ENCODE measurements at places on chromosomes 3 and 15. TPM values are rescaled to one million over a fixed set of nuclear protein-coding genes. Genes with fewer than 3 reads are reported as not detected.

DNA sequence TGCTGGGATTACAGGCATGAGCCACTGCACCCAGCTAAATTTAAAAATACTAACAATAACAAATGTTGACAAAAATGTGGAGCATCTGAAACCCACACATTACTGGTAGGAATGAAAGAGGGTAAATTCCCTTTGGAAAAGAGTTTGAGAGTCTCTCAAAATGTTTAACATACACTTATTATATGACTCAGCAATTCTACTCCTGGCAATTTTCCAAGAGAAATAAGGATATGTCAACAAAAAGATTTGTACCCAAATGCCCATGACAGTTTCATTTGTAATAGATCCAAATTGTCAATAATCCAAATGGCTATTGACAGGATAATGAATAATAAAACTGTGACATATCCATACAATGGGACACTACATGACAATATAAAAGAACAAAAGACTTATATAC lies 9.0 kb downstream of the HCLS1 start:
- no peak for DNase-seq

GRCh38 chr3:129015388-129016105 lies 14.4 kb downstream of the EFCC1 start:
- DNase-seq: no peak

Gene ZMYND10
- not detected for total RNA-seq

DNA sequence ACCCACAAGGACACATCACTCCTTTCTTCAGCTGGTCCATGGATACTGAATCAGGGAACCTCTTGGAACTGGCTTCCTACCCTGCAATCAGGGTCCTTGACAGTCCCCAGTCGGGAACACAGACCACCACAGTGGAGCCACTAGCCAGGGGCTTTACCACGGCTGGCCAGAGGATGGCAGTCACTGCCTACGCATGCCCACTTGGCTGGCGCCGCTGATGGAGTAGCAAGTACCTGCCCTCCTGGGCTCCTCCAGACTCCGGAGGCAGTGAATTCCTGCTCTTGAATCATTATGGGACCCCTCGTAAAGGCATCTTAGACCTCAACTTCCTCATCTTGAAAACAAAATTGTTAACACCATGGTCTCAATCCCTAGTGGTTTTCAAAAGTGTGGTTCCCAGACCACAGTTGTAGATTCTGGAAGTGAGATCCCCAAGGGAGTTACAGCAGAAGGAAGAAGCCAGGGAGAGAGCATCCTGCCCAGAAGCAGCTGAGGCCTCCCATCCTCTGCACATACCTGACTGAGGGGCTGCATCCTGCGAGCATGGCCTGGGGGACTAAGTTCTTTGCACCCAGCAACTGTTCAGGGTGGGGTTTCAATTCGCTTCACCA lies 9.1 kb upstream of the SKIC8 start:
- peak; percentile 38 for DNase-seq

- DNase-seq: no peak
Measured at GRCh38 chr3:194306109-194306686, 44.9 kb downstream of the CPN2 start.

Gene SLC15A2
- total RNA-seq: 0.29 TPM

DNA sequence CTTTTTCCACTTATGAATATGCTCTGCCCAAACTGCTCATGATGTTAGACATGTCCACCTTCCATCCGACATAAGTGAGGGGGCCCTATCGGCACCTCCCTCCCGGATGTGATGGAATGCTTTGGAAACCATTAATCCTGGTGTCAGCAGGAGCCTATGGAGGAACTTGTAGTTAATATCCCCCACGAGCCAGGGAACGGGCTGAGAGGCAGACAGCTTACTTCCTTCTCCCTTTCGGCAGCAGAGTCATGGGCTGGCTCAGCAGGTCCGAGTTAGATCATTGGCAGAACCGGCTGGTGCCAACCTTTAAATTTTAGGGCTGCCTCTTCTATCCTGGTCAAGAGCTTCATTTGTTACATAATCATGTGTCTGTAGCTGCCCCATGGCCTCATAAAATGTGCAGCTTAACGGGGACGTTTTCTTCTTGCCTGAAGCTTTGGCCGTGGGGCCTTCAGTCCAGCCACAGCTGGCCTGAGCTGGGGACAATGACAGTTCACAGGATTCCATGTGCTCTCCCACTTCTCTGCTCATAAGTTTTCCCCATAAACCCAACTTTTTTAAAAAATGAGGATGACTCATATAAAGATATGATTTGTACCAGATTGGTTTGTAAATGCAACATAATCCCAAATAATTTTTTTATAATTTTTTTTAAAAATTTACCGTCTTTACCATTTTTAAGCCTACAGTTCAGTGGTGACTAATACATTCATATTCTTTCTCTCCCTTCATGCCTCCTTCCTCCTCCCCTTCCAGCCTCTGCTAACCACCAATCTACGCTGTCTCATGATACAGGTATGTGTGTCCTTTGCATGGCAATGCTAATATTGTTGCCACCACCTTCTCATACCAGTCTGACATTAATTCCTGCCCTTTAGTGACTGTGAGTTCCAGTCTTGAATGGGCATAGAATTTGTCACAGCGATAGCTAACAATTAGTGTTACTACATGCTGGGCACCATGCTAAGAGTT lies 62.2 kb upstream of the RGMA start:
- DNase-seq: no peak

- DNase-seq: peak; percentile 12
Measured at GRCh38 chr15:74988007-74988800, 7.2 kb upstream of the SCAMP5 start.

DNA sequence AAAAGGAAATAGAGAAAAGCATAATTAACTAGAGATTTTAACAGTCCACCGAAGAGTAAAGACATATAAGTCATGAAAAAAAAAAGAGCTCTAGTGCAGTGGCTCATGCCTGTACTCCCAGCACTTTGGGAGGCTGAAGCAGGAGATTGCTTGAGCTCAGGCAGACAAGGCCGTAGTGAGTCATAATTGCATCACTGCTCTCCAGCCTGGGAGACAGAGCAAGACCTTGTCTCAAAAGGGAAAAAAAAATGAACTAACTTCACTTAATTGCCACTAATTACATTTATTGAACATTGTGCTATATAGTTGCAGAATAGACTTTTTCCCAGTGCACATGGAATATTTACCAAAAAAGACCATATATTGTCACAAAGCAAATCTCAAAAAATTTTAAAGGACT lies 221.8 kb downstream of the CBLB start:
- DNase-seq: peak; percentile 85

DNA sequence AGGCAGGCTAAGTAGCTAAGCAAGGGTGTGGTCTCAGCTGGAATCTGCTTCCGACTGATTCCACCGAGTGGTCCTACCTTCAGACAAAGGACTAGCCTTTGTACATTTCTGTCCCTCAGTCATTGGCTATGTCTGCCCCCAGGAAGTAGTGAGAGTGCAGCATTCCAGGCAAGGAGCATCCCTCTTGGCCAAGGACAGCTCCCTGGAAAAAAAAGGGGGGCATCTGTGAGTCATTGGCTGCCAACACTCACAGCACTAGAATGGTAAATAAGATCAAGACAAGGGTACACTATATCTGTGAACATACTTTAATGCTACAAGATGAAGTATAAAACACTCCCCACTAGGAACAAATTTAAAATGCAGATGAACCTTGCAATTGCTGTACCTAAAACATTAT lies 66.8 kb downstream of the STAC start:
- DNase-seq: no peak

DNA sequence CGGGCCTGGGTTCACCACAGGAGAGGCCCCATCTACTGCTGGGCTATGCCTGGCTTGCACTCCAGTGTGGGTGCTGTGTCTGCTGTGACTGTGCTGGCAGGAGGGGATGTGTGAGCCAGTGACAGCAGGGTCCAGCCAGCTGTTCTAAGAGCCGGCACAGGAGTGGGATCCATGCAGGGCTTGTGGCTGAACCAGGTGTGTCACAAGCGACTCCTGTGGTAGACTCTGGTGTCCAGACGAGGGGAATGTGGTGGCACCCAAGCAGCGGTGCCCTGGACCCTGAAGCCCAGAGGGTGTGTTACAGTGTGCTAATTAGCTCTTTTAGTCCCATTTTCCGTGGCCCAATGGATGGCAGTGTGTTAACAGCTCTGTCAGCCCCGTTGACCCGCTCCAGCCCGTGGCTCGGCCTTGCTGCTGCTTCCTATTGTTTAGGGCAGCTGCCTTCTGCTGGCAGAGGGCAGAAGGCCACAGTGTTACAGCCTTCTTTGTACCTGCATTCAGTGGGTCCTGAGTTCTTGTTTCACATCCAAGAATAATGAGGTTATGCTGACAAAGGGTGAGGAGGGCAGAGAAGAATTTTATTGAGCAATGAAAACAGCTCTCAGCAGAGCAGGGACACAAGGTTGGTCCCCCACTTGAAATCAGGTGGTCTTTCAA lies 78.5 kb upstream of the RNU6-1 start:
- DNase-seq: no peak

- no peak for DNase-seq
Measured at GRCh38 chr15:69209661-69210060, 49.2 kb downstream of the GLCE start.

- no peak for DNase-seq
Measured at GRCh38 chr3:15755181-15755580, 42.6 kb downstream of the ANKRD28 start.

- no peak for DNase-seq
Measured at GRCh38 chr3:114718071-114718897, 424.5 kb downstream of the TIGIT start.

GRCh38 chr15:77870195-77871065 lies 207.1 kb downstream of the TBC1D2B start:
- peak; percentile 57 for DNase-seq

GRCh38 chr3:59308684-59309083 lies 258.9 kb upstream of the CFAP20DC start:
- no peak for DNase-seq

DNA sequence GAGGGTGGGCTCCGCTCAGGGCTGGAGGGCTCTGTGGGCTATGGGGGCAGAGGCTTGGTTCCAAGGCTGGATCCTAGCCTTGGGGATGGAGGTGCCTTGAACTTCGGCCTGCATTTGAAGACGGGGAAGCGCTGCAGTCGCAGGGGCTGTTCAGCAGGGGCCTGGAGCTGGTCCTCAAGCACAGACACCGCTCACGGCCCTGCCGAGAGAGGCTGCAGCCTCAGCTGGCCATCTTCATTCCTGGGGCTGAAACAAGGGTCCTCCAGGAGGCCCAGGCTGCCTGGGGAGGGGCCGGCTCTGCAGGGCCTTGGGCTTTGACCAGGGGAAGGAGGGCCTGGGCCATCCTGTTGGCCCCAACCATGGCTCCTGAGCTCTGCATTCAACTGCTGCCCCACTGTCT lies 25.6 kb upstream of the PLXND1 start:
- DNase-seq: no peak

Gene CD96
- total RNA-seq: not detected

DNA sequence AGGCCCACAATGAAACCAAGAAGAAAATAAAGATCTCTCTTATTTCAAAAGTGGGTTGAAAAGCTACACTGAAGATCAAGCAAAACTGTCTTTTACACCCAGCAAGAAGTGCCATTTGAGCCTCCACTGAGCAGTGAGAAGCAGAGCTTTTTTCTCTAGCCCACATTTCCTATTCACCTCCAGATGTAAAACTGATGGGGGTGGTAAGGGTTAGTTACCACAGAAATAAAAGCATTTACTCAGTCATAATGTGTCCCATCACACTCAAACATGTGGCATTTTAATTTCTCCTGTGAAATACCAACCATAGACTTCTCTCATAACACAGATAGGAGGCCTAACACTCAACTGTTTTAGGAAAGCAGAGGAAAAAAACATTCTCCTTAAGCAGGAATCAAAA lies 21.0 kb downstream of the IFT57 start:
- no peak for DNase-seq

Gene GPR171
- total RNA-seq: not detected

Gene LRTM1
- not detected for total RNA-seq

DNA sequence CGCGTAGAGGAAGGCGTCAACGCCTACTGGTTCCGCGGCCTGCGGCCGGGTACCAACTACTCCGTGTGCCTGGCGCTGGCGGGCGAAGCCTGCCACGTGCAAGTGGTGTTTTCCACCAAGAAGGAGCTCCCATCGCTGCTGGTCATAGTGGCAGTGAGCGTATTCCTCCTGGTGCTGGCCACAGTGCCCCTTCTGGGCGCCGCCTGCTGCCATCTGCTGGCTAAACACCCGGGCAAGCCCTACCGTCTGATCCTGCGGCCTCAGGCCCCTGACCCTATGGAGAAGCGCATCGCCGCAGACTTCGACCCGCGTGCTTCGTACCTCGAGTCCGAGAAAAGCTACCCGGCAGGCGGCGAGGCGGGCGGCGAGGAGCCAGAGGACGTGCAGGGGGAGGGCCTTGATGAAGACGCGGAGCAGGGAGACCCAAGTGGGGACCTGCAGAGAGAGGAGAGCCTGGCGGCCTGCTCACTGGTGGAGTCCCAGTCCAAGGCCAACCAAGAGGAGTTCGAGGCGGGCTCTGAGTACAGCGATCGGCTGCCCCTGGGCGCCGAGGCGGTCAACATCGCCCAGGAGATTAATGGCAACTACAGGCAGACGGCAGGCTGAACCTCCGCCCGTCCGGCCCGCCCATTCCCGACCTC lies 4.1 kb downstream of the ISLR2 start:
- DNase-seq: peak; percentile 16

Gene CMTM7
- total RNA-seq: 16.4 TPM

Gene POC1A
- total RNA-seq: 20.2 TPM

DNA sequence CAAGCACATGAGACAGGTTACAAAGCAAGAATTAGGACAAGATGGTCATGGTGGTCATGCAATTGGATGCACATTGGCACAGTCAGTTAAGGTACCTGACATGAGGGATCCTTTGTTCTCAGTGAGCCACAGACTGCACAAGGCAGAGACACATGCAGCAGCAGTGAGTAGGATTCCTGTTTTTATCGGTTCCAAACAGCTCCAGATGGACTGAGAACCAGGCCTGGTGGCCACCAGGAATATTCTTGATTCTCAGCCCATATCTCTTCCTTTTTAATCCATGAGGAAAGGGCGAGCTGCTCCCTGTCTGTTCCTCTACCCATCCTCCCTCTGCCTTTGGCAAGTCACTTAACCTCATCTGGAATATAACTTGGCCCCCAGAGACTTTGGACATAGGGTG lies 410.8 kb downstream of the GAP43 start:
- DNase-seq: no peak

DNA sequence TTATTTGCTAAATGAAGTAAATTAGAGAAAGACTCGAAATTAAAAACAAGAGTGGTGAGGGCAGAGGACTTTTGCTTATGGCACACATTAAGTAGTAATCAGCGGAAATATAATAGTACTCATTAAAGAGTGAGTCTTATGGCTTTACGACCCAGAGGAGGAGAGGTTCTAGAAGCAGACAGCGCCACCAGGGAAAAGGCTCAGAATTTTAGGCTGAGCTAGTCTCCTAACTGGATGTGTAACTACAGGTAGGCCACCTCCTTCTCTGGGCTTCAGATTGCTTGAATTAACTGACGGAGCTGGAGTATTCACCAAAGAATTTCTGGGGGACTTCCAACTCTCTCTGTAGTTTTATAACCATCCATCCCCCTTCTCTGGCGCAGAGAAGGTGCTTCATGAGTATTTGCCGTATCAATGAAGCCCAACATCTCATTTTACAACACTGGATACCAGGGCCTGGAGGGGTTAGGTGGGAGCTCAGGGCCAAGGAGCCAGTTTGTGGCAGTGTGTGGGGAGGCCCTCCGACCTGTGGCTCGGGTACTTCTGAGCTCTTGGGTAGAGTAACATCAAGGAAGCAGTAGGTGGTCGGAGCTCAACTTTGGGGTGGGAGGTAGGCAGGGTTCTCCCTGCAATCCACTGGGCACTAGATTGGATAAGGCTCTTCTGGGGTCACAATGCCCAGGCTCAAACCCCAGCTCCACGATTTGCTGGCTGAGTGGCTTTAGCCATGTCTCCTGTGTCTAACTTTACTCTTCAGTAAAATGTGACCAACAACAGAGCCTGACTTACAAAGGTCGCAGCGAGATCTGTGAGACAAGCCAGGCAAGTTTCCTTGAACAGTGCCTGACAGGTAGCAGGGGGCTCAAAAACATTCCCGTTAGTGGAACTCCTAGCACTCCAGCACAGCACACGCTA lies 1.1 kb downstream of the CHCHD4 start:
- no peak for DNase-seq
